ENCODE measurements at places on chromosomes 2 and 18. TPM values are rescaled to one million over a fixed set of nuclear protein-coding genes. Genes with fewer than 3 reads are reported as not detected.

CYRIA gene
- 1.5 TPM for polyA plus RNA-seq

GRCh38 chr2:159202568-159203071, 83.9 kb downstream of the WDSUB1 start:
- no peak for DNase-seq

SLC40A1 gene
- polyA plus RNA-seq, result 0.03 TPM

DNA sequence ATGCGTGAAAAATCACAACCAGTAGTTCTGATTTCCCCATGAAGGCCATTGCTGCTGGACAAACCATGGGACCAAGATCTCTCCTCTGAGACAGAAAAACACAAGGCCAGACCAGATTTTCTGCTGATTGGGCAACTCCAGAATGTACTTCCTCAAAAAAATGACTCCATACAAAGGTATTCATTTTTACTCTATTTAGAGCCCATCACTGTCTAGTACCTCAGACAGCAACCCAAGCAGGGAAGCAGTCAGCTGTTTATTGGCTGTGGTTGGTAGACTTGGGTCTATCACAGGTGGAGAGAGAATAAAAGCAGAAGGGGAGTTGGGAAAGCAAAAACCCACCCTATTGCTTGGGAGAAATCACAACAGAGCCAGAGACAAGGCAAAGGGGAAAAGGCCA, 219.9 kb downstream of the PIK3C3 start:
- DNase-seq, result no peak

- DNase-seq, result no peak
Observed at GRCh38 chr2:171181064-171182049, 20.7 kb upstream of the TLK1 start.

PKDCC gene
- polyA plus RNA-seq, result 115 TPM

GRCh38 chr2:189540551-189540950, 40.0 kb downstream of the SLC40A1 start:
- no peak for DNase-seq

GRCh38 chr18:79524181-79525078, 128.7 kb downstream of the NFATC1 start:
- DNase-seq, result no peak

DNA sequence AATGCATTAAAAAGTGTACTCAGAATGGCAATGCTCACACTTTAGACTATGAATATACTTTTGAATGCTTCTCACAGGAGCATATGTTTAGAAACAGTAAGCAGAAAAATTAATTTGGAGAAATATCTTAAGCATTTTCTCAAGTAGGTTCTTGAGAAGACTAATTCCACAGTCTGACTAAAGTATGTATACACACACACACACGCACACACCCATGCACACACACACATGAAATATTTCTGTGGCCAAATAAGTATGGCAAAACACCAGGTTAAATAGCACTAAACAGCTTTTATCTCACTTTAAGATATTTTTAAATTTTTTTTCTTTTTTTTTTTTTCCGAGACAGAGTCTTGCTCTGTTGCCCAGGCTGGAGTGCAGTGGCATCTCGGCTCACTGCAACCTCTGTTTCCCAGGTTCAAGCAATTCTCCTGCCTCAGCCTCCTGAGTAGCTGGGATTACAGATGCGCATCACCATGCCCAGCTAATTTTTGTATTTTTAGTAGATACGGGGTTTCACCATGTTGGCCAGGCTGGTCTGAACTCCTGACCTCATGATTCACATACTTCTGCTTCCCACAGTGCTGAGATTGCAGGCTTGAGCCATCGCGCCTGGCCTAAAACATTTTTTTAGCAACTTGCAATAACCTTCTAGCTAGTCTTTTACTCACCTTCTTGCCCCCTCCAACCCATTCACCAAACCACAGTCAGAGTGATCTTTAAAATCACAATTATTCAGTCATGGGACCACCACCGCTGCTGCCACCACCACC, 67.5 kb upstream of the SCG2 start:
- no peak for DNase-seq

GRCh38 chr18:45997700-45998151, 30.6 kb upstream of the EPG5 start:
- DNase-seq, result no peak

DNA sequence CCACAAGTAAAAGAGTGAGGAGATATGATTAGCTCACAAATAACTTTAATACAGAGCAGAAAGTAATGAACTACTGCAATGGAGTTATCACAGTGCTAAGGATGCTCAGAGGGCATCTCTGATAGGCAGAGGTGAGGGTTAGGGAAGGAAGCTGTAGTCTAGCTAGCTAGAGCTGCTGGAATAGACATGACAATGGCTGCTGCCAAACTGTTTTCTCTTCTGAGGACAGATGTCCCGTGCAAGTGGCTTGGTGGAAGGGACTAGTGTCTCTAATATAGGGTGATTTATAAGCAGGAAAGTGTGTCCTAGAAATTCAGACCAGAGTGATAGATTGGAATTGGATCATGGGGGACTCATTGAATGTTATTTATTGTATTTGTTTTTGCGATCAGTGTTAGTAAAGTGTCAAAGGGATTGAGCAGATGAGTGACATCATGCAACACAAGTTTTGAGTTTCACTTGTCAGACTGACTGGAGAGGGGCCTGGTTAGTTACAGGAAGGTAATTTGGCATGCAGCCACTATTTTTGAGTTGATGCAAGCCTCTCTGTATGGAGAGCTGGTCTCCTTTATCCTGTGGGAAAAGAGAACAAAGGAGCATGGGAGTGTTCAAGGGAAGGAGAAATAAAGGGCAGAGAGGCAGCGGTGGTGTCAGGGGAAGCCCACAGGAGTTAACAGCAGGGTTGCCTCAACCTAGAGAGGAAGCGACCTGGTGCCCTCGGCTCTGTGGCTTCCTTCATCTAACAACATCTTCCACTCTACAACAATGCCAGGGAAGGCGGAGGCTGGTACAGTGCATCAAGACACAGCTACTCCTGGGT, 1.9 kb downstream of the CTLA4 start:
- DNase-seq, result no peak

ZNF804A gene
- polyA plus RNA-seq, result 0.02 TPM

DNA sequence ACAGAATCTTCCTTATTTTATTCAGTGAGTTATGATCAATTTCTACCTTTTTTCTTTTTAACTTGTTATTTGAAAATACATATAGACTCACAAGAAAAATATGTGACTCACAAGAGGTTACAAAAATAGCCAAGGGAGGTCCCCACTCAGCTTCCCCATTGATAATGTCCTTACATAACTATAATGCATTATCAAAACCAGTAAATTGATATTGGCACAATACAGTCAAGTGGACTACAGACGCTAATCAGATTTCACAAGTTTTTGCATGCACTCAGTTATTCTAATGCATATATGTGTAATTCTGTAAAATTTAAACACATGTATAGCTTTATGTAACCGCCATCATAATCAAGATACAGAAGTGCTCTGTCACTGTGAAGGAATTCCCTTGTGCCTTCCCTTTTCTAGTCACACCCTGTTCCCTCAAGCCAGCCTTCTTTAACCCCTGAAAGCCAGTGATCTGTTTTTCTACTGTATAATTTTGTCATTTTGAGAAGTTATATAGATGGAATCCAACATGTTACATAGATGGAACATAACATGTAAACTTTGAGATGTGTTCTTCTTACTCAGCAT, 118.4 kb downstream of the ALMS1 start:
- DNase-seq, result no peak

DNA sequence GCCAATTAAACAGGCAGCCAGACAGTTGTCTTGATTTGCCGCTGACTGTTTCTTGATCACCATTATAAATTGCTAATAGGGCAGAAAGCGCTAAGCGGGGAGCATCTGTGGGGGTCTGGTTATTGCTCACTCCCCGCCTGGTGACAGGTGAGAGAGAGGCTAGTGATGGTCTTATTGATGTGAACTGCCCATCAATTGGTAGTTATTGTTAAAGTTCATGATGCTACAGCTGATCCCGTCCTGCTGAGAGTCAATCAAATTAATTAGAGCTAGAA, 148.5 kb downstream of the LNPK start:
- no peak for DNase-seq

GRCh38 chr2:238456970-238457926, 30.5 kb downstream of the ASB1 start:
- DNase-seq, result no peak

CTDP1 gene
- polyA plus RNA-seq, result 16.6 TPM

DNA sequence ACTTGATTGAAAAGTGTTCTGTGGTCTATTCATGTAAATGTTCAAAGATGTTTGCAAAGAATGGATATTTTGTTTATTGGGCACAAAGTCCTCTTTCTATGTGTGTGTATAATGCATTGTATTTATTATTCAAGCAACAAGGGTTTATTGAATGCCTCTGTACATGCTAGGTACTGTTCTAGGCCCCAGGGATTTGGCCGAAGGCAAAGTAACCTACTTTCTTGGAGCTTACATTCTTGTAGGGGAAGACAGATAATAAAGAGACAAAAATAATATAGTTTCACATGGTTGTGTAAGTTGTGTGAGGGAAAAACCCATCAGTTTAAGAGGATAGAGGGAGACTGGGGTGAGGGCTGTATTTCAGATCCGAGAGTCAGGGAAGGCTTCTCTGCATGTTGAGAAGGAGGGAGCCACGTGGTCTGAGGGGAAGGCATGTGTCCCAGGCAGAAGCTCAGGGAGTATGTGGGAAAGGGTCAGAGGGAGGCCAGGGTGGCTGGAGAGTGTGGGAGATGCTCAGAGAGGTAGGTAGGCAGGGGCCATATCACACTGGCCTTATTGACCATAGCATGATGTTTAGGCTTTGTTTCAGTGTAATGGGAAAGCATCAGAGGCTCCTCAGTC, 40.4 kb upstream of the GPR155 start:
- DNase-seq, result no peak

DNA sequence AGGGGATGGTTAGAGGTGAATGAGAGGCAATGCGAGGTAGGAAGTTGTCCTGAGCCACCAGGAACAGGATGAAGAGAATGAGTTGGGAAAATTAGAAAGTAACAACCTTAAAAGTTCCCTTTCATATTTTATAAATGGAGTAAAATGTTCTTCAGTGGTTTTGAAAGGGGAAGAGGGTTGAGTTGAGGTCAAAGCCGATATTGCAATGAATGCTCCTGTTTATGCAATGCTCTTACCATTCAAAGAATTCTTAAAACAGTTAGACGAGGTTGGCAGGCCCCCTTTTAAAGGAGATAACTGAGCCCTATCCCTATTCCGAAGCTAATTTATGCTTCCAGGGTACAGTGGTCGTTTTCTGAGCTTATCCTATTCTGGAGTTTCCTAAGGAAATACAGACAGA, 2110.3 kb upstream of the CELF4 start:
- no peak for DNase-seq

Data from H1 (cell line).